Activated T-cell treated with anti-CD3 and anti-CD28 coated beads for 1 hour (primary cell): ENCODE measurements at places on chromosomes 2 and 18.

DNA sequence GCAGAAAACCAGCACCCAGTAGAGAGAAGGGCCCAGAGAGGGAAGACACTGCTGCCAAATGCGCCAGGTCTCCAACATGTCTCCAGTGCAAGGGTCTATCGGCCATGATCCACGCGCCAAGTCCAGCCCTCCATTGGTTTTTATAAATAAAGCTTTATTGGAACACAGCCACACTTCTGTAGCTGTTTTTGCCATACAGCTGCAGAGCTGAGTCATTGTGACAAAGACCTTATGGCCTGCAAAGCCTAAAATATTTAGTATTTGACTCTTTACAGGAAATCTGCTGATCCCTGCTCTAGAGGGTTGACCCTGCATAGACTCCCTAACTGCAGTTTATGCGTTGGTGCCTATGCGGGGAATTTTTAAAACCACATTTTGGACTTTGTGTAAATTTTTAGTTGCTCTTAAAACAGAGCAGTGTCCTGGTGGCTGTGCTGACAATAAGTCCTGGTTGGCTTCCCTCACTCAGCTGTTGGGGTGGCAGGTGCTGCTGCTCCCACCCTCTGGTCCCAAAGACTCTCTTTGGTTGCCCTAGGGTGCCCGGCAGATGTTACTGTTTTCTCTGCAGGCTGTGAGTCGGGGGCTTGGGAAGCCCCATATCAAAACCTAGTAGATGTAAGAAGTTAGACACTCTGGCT lies 154.9 kb downstream of the CTIF start:
- no peak for DNase-seq

DNA sequence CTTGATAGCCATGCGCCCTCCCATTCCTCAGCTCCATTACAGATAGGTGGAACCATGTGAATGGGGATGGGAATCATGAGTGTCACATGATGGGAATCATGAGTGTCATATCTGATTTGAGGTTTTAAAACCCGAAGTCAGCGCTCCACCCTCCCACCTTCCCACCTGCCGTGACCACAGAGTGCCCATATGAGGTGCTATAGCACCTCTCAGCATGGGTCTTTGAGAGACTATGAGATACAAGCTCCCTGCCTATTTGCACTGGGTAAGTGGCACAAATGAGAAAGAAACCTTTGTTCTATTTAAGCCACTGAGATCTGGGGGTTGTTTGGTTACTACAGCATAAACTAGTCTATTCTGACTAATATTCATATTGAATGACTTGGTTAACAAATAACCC lies 78.5 kb upstream of the PTPRM start:
- no peak for DNase-seq

GRCh38 chr2:168622559-168622958 lies 166.5 kb downstream of the CERS6 start:
- no peak for DNase-seq

DNA sequence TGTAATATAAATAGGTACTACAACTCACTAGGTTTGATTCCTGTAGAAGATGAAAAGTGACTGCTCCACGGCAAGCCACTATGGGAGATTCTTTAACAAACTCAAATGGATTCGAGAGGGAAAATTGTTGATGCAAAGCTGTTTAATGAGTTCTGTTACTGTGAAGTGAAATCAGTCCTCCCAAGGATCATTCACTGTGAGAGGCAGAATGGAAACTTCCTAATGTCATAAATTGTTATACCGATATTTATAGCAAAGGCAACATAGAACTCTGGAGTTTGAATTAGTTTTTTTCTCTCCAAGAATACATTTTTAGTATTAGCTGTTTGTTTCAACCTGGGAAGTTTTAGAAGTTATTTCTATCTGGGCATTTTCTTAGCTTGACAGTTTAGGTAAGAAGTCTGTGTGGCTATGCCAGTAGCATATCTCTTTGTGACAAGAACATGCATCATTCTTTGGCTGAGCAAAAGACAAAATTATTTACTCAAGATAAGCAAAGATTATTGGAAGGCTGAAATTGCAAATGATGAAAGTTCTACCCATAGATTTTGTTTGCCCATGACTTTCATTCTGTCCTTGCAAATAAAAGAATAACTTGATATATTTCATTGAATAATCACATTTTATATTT lies 979.7 kb downstream of the DPP10 start:
- no peak for DNase-seq

- no peak for DNase-seq
Measured at GRCh38 chr2:230358305-230358704, 31.3 kb downstream of the SP140L start.

- DNase-seq, result no peak
Measured at GRCh38 chr2:219521066-219521880, 7.0 kb downstream of the ASIC4 start.

DNA sequence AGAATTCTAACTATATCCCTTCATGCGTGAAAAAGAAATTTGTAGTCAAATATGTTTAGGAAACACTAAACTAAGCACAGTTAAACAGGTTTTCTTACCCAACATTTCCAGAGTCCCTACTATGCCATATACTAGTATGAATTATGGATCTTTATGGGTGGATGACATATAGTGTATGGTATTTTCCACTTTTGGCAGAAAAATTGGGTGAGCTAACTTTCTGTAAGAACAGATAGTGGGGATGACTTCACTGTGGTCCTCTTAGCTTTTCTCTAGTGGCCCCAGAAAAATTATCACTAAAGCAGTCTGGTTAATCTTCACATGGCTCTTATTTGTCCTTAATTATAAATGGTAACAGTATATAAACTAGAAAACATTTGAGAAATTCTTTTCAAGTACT lies 240.0 kb upstream of the GULP1 start:
- no peak for DNase-seq

DNA sequence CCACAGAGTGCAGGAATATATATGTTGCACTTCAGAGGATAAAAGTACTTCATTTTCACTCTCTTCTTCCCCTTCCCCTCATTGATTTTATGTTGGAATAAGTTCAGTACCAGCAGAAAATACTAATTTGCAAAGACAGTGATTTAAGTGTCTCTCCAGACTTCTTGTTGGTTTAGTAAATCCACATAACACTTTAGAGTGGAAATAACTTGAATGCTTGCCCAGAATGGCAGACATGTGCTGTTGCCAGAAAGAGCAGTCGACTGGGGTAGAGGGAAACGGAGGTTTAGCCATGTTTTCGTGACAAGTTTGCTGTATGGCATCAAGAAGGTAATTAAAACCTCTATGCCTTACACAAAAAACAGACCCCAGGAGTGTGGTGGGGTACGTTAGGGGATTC lies 246.0 kb upstream of the CXCR4 start:
- no peak for DNase-seq

- no peak for DNase-seq
Measured at GRCh38 chr2:46079985-46080560, 217.1 kb upstream of the EPAS1 start.

GRCh38 chr2:3585261-3586109 lies 9.4 kb upstream of the COLEC11 start:
- DNase-seq, result no peak

GRCh38 chr2:83365476-83365875 lies 1093.6 kb downstream of the SUCLG1 start:
- no peak for DNase-seq

DNA sequence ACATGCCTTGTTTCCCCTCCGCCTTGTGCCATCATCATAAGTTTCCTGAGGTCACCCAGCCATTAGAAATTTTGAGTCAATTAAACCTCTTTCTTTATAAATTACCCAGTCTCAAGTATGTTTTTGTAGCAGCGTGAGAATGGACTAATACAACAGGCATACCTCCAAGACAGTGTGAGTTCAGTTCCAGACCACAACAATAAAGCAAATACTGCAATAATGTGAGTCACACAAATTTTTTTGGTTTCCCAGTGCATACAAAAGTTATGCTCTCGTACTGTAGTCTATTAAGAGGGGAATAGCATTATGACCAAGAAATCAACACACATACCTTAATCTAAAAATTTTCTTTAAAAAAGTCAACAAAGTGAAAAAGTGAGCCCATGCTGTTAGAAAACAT lies 217.2 kb downstream of the NR4A2 start:
- no peak for DNase-seq

GRCh38 chr2:158775273-158776027 lies 19.7 kb upstream of the DAPL1 start:
- no peak for DNase-seq

DNA sequence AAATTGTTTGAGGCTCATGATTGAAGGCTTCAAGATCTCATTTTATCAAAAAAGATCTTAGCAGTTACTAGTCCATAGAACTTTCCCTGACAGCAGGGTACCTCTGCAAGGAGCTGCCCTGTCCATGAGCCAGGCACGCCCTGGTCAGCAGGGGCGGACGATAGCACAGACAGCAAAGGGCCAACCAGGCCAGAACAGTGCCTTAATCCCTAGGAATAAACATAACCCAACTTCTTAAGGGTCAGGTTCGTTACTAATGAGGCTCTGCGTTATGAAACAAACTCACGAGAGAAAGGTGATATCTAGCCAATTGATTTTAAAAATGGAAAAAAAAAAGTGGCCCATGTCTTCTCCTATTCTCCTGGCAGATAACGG lies 59.2 kb downstream of the BCL2 start:
- DNase-seq, result no peak

DNA sequence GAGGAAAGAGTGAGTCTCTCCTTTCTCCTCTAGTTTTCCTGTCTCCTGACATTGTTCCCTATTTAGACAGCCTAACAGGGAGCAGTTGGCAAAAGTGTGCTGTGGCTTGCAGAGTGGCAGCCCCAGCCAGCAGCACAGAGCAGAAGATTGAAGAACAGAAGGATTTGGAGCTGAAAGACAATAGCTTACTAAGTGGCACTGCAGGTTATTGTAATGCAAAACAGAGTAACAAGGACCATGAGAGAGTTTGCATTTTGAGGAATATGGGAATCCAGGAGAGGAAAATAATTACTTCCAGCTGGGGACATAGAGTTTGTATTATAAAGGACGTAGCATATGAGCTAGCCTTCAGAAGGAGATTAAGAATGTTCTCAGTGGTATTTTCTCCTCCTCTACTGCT lies 342.4 kb downstream of the AKAIN1 start:
- no peak for DNase-seq

DNA sequence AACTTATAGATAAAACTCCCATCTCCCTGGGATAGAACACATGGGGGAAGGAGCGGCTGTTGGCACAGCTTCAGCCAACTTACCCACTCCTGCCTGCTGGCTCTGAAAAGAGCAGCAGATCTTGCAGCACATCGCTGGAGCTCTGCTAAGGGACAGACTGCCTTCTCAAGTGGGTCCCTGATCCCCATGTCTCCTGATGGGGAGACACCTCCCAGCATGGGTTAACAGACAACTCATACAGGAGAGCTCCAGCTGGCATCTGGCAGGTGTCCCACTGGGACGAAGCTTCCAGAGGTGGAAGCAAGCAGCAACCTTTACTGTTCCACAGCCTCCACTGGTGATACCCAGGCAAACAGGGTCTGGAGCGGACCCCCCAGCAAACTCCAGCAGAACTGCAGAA lies 673.3 kb downstream of the NRXN1 start:
- DNase-seq, result no peak

DNA sequence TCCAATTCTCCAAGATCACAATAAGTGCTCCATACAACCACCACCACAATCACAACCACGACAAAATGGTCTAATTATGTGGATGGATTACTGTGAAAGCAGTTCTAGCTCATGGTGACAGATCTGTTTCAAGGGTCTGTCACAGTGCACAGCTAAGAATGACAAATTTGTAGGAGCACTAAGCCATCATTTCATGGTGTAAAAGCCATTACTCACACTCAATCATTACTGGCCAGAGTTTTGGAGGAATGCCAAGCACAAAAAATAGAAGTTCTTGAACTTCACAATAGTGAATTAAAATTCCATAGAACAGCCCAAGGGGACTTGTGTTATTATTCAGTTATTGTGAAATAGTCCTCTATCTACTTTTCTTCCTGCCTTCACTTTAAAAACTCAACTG lies 2.3 kb downstream of the CPS1 start:
- no peak for DNase-seq

- DNase-seq, result no peak
Measured at GRCh38 chr2:85998071-85998991, 107.4 kb downstream of the POLR1A start.

- no peak for DNase-seq
Measured at GRCh38 chr2:211737282-211737681, 801.3 kb downstream of the ERBB4 start.

GRCh38 chr18:37254973-37255372 lies 310.6 kb downstream of the CELF4 start:
- no peak for DNase-seq

- DNase-seq, result no peak
Measured at GRCh38 chr2:231887756-231888155, 38.4 kb downstream of the NPPC start.

DNA sequence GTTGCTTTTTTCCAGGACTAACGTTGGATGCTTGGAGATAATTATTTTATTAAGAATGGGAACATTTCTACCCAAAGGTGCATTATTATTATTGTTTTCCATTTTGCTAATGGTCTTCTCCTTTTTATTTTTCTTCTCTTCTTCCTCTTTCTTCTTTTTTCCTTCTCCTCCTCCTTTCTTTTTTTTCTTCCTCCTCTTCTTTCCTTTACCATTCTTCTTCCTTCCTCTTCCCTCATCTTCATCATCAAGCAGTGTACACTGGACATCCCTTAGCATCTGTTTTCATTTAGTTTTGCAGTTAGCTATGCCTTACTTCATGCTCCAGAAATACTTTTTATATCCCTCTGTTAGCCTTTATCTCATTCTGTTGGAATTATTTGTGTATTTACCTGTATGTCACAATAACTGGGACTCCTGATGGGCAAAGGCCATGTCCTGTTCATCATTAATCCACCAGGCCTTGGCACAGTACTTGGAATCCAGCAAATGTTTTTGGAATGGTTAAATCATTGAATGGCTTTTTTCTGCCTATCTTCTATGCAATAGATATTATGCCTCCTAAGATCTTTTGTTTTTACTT lies 162.7 kb downstream of the CAMKMT start:
- DNase-seq, result no peak

DNA sequence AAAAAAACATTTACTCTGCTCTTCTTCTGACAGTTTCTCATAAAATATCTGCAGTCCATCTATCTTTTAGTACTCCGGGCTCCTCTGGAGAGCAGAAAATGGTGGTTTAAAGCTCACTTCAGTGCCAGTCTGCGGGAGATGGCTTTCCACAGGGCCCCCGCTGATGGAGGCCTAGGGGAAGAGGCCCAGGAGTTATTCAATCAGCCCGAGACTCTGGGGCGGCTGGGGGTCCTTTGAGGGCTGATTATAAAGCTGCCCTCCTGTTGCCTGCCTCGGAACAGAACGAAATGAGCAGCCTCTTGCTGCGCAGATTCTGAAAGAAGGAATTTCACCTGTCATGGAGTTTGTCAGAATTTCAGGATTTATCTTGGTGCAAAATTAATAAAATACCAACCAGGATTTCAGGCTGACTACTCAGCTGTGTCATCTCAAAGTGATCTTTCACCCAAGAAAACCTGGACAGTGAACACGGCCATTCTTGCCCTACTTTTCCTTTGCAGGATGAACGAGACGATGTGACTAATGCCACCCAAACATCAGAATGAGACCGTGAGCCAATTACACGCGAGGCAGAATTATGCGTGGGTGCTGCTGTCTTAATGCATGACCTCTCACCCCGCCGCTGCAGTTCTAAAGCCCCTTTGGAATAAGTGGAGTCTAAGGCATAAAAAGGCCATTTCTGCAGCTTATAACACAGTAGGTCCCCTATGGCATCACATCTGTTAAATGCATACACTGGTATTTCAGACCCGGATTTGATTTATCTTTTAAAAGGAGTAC lies 273.8 kb downstream of the ZNF521 start:
- DNase-seq, result no peak
